ENCODE measurements at places on chromosomes 4 and X.

DNA sequence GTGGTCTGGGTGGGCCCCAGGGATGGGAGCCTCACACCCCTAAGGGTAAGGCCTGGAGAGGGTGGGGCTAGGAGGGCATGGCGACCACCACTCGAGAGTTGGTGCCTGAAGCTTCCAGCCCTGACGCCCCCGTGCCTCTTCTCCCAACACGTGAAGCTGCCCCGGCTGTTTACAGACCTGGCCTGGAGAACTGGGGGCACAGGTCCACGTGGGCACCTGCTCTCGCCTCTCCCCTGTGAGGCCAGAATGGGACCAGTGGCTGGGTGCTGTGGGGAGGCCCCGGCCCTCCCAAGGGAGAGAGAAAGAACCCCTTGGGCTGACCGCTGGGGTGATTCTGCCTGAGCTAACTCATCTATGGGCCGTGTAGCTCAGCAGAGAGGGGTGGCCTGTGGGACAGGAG, 15.5 kb downstream of the NAT8L start:
- H3K4me3 ChIP-seq = no peak overlapping the region
- H3K36me3 ChIP-seq = no peaks in the 10 kb centered on the region
- DNase-seq = no peak
- H3K27me3 ChIP-seq = no peaks in the 10 kb centered on the region
- H3K27ac ChIP-seq = no peak overlapping the region

DNA sequence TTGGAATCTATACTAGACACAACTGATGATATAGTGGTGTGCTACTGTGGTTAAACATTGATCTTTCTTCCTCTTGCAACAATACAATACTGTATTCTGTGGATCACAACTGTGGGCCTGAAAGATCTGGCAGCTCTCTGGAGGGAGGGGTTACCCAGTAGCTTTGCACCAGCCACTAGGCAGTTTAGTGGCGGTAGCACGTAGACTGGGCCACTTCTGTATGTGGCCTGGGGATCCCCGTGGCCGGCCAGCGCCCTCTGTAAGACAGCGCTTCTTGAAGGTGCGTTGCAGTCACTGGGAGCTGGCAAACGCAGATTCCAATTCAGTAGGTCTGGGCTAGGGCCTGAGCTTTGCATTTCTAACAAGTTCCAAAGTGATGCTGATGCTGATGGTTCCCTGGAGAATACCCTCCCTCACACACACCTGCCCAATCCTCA, 168.6 kb downstream of the MGST2 start:
- no peak for DNase-seq
- H3K27ac ChIP-seq = no peak overlapping the region
- H3K36me3 ChIP-seq = no peaks in the 10 kb centered on the region
- no peaks in the 10 kb centered on the region for H3K27me3 ChIP-seq
- H3K4me3 ChIP-seq = no peak overlapping the region

- DNase-seq = no peak
- peak overlapping the region; percentile 91 for H3K4me3 ChIP-seq
- peaks cover 3% of the 10 kb centered on the region for H3K36me3 ChIP-seq
- H3K27me3 ChIP-seq = no peaks in the 10 kb centered on the region
Observed at GRCh38 chrX:129842510-129843208, 1.0 kb downstream of the ZDHHC9 start.

DNA sequence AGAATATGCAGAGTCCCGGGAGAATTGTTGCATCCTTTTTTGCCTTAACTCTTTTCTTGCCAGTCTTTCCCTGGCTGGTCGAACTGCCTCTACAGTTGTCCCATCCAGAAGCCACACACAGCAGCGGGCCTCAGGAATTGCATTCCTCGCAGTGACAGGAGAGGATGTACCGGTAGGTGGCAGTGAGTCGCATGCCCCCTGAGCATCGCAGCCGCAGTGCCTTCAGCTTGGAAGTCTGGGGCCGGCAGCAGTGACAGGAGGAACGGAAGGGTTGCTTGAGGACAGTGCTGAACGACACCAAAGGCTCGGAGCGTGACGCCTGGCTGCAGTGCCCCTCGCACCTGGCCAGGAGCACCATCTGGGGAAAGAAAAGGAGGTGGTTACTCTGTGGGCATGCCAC, 23.5 kb downstream of the NDP start:
- H3K4me1 ChIP-seq = peaks cover 6% of the 10 kb centered on the region
- DNase-seq = peak; percentile 36
- H3K36me3 ChIP-seq = no peaks in the 10 kb centered on the region
- H3K27me3 ChIP-seq = no peaks in the 10 kb centered on the region
- H3K4me3 ChIP-seq = peak overlapping the region; percentile 38

DNA sequence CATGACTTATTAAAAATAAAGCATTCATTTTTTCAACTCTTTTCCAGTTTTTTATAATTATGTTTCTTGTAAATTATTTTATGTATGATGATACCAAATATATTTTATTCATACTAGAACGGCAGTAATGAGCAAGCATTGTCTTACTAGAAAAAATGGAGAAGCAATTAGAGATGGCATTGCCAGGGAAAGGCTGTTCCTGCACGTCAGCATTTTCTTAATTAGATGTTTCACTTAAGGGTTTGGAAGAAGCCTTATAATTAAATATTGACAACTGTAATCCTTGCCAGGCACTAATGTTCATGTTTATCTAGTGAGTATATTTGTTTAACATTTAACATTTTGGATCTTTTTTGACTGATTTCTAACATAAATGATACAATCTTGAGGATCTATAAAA, 16.6 kb downstream of the FAM149A start:
- peaks cover 5% of the 10 kb centered on the region for H3K27me3 ChIP-seq
- no peaks in the 10 kb centered on the region for H3K4me1 ChIP-seq
- no peak for DNase-seq
- H3K27ac ChIP-seq = no peak overlapping the region

GRCh38 chr4:37715889-37716402, 29.8 kb upstream of the RELL1 start:
- H3K27me3 ChIP-seq = peaks cover 2% of the 10 kb centered on the region
- no peak overlapping the region for H3K27ac ChIP-seq
- no peaks in the 10 kb centered on the region for H3K4me1 ChIP-seq
- DNase-seq = no peak
- H3K36me3 ChIP-seq = no peaks in the 10 kb centered on the region

All from activated CD8-positive, alpha-beta T cell treated with anti-CD3 and anti-CD28 coated beads, Interleukin-2, amount 10 ng/mL, durations not matched to agents 7 days and 5 days (primary cell).